ENCODE measurements at places on chromosomes 1 and 21.

- H3K27ac ChIP-seq = no peak overlapping the region
- no peaks in the 10 kb centered on the region for H3K27me3 ChIP-seq
- DNase-seq = peak; percentile 76
- H3K4me3 ChIP-seq = no peak overlapping the region
These were observed 4.7 kb downstream of the MR1 start for GRCh38 chr1:181038399-181038873.

DNA sequence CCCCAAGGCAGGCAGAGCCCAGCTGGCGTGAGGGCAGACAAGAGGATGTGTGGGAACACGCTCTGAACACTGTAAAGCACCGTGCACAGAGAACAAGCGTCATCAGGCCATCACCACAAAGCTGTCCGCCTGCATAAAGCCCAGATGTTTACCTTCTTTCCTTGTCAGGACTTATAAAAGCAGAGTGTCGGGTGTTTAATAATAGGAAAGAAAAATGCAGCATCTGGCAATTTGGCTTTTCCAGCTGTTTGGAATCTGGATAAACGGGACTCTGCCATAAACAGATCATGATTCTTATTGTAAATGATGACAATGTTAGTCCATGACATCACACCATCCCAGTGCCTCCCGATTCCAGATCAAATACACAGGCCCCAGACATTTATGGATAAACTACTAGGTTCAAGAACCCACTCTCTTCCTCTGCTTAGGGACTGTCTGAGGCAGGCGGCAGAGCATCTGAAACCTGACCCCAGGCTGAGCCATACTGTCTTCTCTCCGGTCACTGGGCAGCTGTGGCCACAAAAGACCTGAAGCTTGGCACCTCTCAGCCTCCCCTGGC lies 4.2 kb downstream of the GLIS1 start:
- DNase-seq = no peak
- no peaks in the 10 kb centered on the region for H3K27me3 ChIP-seq
- no peak overlapping the region for H3K4me3 ChIP-seq
- peak overlapping the region; percentile 90 for H3K27ac ChIP-seq
- 0 out of 2 replicates have a peak, but pooled peaks cover 4% of the 10 kb centered on the region for H3K36me3 ChIP-seq

- no peaks in the 10 kb centered on the region for H3K36me3 ChIP-seq
- no peak overlapping the region for H3K4me3 ChIP-seq
- no peaks in the 10 kb centered on the region for H3K4me1 ChIP-seq
- peaks cover 4% of the 10 kb centered on the region for H3K27me3 ChIP-seq
- no peak overlapping the region for H3K27ac ChIP-seq
These were observed 8.7 kb downstream of the PLA2G2D start for GRCh38 chr1:20110679-20111078.

DNA sequence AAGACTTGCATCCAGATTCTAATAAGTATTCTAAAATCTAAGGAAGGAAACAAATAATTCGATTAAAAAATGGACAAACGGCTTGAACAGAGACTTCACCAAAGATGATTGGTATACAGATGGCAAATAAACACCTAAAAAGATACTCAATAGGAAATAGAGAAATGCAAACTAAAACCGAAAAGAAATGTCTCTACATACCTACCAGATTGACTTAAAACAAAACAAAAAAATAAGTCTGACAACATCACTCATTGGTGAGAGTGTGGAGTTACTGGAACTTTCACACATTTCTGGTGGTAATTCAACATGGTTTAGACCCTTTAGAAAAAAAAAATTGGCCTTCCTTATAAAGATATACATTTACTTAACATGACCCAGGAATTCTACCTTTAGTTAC lies 869.8 kb downstream of the TTLL7 start:
- no peaks in the 10 kb centered on the region for H3K36me3 ChIP-seq
- H3K4me1 ChIP-seq = no peaks in the 10 kb centered on the region
- H3K27me3 ChIP-seq = no peaks in the 10 kb centered on the region
- H3K27ac ChIP-seq = no peak overlapping the region
- H3K4me3 ChIP-seq = no peak overlapping the region

GRCh38 chr21:42047821-42048613 lies 23.1 kb upstream of the UMODL1 start:
- no peak overlapping the region for H3K4me3 ChIP-seq
- H3K36me3 ChIP-seq = no peaks in the 10 kb centered on the region
- H3K27ac ChIP-seq = peak overlapping the region; percentile 97

DNA sequence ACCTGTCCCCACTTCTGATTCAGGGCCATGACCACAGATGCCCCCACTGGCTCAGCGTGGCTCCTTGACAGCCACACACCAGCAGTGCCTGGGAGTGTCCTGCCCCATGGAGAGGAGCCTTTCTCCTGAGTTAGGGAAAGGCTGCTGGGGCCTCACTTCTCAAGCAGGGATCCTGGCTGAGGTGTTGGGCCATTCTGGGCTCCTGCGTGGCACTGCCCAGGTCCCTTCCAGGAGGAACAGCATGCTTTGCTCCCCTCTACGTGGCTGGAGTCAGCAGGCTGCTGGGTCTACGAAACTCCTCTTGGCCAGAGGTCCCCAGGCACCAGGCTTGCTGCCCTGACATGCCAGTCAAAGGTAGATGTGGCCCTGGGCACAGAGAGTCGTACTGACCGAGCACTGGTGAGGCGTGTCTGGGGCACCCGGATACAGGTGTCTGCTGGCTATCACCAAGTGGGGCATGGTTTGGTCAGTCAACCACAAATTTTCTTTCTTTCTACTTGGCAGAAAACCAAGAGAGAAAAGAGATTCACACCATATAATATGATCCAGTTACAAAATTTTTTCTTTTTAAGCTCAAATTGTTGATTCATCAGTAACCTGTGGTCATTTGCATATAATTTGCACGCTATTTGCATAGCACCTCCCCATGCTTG lies 4.1 kb downstream of the ADORA1 start:
- H3K4me1 ChIP-seq = no peaks in the 10 kb centered on the region
- H3K36me3 ChIP-seq = no peaks in the 10 kb centered on the region
- no peak overlapping the region for H3K27ac ChIP-seq
- no peak for DNase-seq
- no peak overlapping the region for H3K4me3 ChIP-seq
- peaks cover 41% of the 10 kb centered on the region for H3K27me3 ChIP-seq

GRCh38 chr1:210293171-210293607 lies 35.5 kb upstream of the HHAT start:
- 0 out of 2 replicates have a peak, but pooled peaks cover 12% of the 10 kb centered on the region for H3K27me3 ChIP-seq
- no peaks in the 10 kb centered on the region for H3K36me3 ChIP-seq
- H3K27ac ChIP-seq = no peak overlapping the region
- no peak overlapping the region for H3K4me3 ChIP-seq
- peaks cover 27% of the 10 kb centered on the region for H3K4me1 ChIP-seq

GRCh38 chr1:87449348-87449963 lies 120.8 kb downstream of the LMO4 start:
- H3K4me1 ChIP-seq = no peaks in the 10 kb centered on the region
- no peaks in the 10 kb centered on the region for H3K27me3 ChIP-seq
- DNase-seq = no peak
- H3K4me3 ChIP-seq = no peak overlapping the region
- no peaks in the 10 kb centered on the region for H3K36me3 ChIP-seq

- H3K4me1 ChIP-seq = peaks cover 19% of the 10 kb centered on the region
- H3K36me3 ChIP-seq = no peaks in the 10 kb centered on the region
- no peak overlapping the region for H3K27ac ChIP-seq
- no peak for DNase-seq
- no peaks in the 10 kb centered on the region for H3K27me3 ChIP-seq
These were observed 189.1 kb downstream of the KAZN start for GRCh38 chr1:14787604-14788003.

- no peak overlapping the region for H3K4me3 ChIP-seq
- no peak for DNase-seq
- no peaks in the 10 kb centered on the region for H3K27me3 ChIP-seq
These were observed 127.1 kb downstream of the HUNK start for GRCh38 chr21:31999810-32000468.

DNA sequence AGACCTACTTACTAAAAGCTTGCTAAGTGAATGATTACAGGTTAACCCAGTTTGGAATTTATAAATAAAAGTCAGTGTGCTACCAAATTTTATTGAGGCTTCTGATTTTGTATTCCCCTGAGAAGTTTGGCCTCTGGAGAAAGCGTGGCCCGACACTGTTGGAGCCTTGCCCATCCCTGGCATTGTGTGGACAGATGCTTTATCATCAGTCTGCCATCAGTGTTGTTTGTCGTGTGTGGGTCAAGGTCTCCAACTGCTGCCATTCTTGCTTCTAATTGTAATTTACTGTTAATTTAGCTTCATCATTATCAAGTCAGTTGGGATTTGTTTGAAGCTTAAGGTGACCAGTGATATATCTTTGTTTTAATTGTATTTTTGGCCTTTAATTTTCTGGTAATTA lies 62.0 kb upstream of the LPGAT1 start:
- no peaks in the 10 kb centered on the region for H3K36me3 ChIP-seq
- no peaks in the 10 kb centered on the region for H3K4me1 ChIP-seq
- no peaks in the 10 kb centered on the region for H3K27me3 ChIP-seq
- no peak overlapping the region for H3K4me3 ChIP-seq

DNA sequence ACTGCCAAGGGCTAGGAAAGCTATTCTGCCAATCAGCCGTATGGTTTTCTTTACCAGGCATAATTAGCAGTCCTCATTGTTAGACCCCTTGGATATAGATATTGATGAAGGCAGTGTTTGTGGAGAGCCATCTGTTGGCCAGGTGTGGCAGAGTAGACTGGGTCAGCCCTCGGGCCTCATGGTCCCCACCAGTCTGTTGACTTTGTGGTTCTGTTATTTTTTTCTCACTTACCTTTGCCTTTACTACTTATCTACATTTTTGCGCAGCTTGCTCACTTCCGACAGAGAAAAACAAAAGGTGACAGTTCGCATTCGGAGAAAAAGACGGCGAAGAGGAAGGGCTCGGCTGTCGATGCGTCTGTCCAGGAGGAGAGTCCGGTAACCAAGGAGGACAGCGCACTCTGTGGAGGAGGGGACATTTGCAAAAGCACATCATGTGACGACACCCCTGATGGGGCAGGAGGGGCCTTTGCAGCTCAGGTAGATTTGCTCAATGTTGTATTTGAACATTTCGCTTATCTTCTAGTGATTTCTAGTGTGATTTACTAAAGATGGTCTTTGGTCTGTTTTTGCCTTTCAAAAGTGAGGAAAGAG lies 2.3 kb downstream of the PCNT start:
- DNase-seq = no peak
- peaks cover 84% of the 10 kb centered on the region for H3K36me3 ChIP-seq
- H3K4me1 ChIP-seq = peaks cover 44% of the 10 kb centered on the region
- no peak overlapping the region for H3K27ac ChIP-seq
- H3K27me3 ChIP-seq = no peaks in the 10 kb centered on the region

DNA sequence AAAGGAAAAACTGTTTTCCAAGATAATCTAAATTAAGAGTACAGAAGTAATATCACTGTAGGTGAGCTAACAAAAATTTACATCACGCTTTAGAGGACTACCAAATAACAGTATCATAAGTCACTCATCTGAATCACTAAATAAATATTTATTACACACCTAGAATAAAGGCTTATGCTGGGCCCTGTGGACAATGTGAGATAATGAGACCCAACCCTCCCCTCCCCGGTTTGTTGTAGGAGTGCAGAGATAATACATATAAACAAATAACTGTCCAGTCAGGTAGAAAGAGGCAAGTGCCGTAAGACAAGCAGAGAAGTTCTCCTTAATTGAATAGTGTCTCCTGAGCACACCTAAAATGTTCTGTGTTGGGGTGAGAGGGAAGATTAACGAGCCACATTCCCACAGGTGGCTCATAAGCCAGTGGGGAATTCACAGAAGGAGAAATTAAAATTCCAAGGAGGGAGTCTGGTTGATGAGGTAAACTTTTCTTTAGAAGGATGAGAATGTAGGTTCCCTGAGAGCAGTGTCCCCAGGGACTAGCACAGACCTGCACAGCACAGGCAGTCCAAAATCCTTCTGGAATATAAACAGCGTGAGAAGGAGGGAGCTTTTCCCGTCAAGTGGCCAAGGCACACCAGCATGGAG lies 241.4 kb downstream of the NFIA start:
- no peaks in the 10 kb centered on the region for H3K36me3 ChIP-seq
- DNase-seq = no peak
- H3K4me3 ChIP-seq = no peak overlapping the region
- no peaks in the 10 kb centered on the region for H3K27me3 ChIP-seq
- H3K4me1 ChIP-seq = peaks cover 4% of the 10 kb centered on the region

GRCh38 chr1:40267767-40268187 lies 9.7 kb downstream of the ZMPSTE24 start:
- no peak overlapping the region for H3K4me3 ChIP-seq
- DNase-seq = no peak
- H3K36me3 ChIP-seq = peaks cover 93% of the 10 kb centered on the region
- H3K4me1 ChIP-seq = no peaks in the 10 kb centered on the region
- H3K27ac ChIP-seq = no peak overlapping the region
- H3K27me3 ChIP-seq = no peaks in the 10 kb centered on the region

GRCh38 chr21:16841975-16842695 lies 670.7 kb upstream of the CXADR start:
- H3K4me3 ChIP-seq = no peak overlapping the region
- no peak for DNase-seq
- peaks cover 4% of the 10 kb centered on the region for H3K4me1 ChIP-seq
- no peaks in the 10 kb centered on the region for H3K36me3 ChIP-seq
- no peaks in the 10 kb centered on the region for H3K27me3 ChIP-seq

GRCh38 chr1:147673406-147673805 lies 3.1 kb upstream of the ACP6 start:
- no peaks in the 10 kb centered on the region for H3K36me3 ChIP-seq
- H3K27ac ChIP-seq = no peak overlapping the region

DNA sequence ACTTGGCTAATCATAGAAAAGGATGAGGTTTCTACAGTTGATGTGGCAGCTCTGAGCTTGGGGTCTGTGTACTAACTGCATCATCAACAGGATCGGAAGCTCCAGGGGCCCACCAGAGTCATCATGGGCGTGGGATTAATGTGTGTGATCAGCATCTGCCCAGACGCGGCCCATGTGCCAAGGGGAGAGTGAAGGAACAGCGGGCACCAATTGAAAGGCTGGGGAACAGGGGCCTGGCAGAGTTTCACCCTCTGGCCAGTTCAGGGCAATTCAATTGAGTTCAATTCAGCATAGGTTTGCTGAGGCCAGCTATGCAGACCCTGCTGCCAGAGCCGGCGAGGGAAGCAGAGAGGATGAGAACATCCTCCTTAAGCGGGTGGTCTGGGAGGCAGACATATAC lies 260.0 kb upstream of the AJAP1 start:
- H3K36me3 ChIP-seq = no peaks in the 10 kb centered on the region
- no peak overlapping the region for H3K27ac ChIP-seq
- H3K27me3 ChIP-seq = no peaks in the 10 kb centered on the region
- H3K4me1 ChIP-seq = no peaks in the 10 kb centered on the region
- no peak for DNase-seq
- no peak overlapping the region for H3K4me3 ChIP-seq

- peaks cover 13% of the 10 kb centered on the region for H3K27me3 ChIP-seq
- H3K27ac ChIP-seq = no peak overlapping the region
- DNase-seq = no peak
- no peaks in the 10 kb centered on the region for H3K36me3 ChIP-seq
- no peak overlapping the region for H3K4me3 ChIP-seq
- H3K4me1 ChIP-seq = no peaks in the 10 kb centered on the region
These were observed 125.4 kb downstream of the PTPRU start for GRCh38 chr1:29361686-29362085.

All from SJSA1 (cell line).